ENCODE measurements at places on chromosomes 12 and 14.

DNA sequence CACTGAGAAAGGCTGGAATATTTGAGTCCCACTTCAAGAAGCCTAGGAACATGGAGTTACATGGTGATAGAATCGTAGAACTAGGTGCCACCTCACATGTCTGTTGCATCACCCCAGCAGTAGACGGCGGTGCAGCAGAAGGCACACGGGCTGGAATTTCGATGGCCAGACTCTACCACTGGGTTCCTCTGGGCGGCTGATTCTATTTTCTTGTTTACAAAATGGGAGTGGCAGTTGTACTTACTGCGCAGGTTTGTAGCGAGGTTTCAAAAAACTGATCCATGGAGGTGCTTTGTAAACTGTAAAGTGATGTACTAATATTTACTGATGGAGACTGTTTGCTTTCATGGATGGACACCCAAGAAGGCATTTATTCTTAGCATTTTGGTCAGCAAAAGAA lies 45.7 kb downstream of the WDR20 start:
- no peak for DNase-seq

- no peak for DNase-seq
Observed at GRCh38 chr12:4383304-4383865, 3.9 kb upstream of the FGF23 start.

DNA sequence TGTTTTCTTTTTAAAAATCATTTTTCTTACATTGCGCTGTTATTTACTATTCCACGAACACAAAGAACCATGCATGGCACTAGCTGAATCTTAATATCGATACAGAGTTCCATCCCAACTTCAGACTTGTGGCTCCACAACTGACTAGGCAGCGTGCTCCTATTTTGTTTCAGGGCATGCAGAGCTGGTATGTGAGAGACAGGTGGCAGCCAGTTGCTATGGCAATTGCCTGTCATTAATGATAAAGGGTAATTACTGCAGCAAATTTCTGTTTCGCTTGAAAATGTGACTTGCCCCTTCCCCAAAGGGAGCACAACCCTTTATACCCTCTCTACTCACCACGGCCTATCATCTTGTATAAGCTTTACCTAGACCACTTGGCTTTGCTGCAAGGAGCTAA lies 113.1 kb upstream of the G2E3 start:
- DNase-seq = no peak

- DNase-seq = no peak
Observed at GRCh38 chr14:105602799-105603793, 76.7 kb downstream of the TMEM121 start.

- no peak for DNase-seq
Observed at GRCh38 chr12:508795-509194, 49.1 kb downstream of the B4GALNT3 start.

- DNase-seq = no peak
Observed at GRCh38 chr12:52697058-52697582, 6.2 kb downstream of the KRT77 start.

DNA sequence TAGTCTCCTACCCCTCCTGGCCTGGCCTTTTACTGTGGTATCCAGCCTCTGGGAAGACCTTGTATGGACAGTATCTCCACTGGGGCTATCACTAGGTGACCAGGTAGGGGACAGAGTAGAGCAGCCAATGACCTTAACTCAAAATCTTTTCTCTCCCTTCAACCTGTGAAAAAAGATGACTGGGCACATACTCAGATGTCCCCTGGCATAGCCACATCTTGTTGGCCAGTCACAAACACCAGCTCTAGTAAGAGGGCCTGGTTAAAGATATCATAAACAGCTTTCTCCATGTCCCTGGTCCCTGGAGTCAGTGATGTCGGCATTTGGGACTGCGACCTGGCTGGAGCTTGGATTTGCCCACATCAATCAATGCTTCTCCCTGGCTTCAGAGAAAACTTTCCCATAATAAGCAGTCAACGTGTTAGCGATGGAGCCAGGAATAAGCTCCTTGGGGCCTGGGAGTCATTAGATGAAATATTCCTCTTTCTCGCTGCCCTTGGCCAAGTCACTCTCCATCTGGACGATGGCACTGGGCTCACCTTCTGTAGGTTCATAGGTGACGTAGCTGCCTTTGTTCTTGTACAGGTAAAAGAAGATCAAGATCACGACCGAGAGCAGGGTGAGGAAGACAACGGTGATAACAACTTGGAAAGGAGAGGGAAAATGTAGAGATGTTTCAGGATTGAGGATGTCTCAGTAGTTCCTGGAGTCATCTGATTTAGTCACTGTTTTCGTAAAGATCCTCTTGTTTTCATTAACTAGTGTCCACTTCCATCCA lies 7.0 kb downstream of the DAZAP2 start:
- no peak for DNase-seq

GRCh38 chr14:81224222-81224621 lies 3.5 kb upstream of the GTF2A1 start:
- DNase-seq = no peak

DNA sequence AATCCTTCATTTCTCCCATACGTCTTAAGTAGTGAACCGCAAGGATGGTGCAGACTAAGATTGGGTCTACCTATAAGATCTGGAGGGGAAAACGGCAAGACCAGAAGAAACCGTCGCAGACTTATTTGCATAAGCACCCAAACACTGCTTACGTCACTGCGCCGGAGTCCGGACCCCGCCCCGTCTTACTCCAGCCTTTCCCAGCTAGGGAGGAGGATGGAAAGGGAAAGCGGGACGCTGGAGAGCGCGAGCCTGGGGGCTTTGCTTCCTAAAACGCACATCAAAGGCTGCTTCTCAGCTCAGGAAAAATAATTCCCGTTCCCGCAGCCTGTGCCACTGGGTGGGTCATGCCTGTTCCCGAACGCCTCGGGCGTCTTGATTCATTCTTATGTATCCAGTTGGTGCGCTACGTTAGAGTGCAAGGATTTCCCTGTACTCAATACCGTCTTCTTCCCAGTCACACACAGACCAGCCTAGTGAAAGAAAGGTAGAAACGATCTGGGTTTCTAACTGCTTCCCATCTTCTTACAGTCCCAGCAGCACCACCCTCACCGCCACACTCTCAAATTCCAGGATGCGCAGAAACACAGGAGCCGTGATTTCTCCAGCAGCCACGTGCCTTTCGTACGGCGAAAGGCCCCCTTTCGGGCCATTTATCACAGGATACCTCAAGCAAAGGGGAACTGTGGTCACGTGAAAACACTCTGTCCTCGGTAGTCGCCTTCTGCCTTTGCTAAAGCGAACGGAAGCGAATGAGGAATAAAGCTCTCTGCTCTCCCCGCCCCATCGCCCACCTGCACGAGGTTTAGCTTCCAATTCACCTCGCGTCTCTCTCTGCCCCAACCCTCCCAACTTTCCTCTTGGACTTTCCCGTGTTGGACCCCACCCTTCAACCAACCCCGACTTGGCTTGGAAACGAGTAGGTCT lies 1.1 kb downstream of the SLC6A15 start:
- DNase-seq = no peak

DNA sequence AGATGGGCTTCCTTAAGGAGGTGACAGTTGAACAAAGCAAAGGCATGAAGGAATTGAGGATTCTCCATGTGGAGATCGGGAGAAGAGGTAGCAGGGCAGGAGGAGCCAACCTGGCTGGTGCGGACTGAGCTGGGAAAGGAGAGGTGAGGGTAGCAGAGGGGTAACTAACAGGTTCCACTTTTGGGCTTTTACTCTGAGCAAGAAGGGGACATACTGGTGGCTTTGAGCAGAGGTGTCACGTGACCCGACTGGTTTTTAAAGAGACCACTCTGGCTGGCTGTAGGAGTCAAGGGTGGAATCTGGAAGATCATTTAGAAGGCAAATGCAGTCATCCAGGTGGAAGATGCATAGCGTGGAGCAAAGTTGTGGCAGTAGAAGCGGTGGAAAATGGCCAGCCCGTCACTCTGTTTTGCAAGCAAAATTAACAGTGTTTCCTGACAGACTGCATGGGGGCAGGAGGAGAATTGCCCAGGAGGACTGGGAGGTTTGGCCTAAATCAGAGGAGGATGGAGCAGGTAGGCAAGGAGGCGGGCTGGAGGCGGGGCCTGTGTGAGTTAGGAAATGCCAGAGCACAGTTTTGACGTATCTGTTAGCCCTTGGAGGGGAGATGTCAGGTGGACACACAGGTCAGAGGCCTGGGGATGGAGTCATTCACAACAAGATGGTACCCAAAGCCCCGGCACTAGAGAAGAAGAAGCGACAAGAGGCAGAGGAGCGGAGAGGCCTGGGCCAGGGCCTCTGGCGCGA lies 156.3 kb upstream of the FKBP4 start:
- no peak for DNase-seq

DNA sequence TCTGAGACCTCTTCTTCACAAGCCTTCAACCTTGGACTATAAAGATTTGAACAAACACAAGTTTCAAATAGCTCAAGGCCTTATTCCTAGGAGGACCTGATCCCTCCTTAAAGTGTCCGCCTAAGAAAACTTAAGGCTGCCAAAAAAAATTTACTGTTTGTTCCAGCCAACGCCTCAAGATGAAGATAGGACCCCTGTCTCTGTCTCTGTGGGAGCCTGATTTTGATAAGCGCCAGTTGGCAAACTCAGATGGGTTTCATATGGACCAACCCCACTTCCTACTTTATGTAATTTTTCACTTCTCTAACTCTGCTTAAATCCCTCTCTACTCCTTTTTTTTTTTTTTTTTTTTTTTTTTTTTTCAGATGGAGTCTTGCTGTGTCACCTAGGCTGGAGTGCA lies 11.0 kb downstream of the FKBP3 start:
- no peak for DNase-seq

DNA sequence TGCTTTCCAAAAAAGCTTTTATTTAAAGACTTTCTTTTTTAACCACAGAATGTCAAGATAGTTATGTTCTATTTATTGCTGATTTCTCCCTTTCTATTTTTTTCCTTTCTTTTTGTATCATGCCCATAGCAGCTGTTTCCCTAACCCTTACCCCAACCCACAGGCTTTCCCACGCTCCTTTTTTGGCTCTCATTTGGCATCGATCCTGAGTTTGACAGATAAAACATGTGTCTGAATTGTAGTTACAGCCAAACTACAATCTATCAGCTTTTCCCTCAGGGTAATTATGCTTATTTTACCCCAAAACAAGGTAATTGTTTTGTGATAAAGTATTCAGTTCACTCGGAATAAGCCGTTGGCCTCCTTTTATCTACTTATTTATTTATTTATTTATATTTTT lies 46.7 kb downstream of the PDE3A start:
- DNase-seq = no peak

- no peak for DNase-seq
Observed at GRCh38 chr12:22275843-22276242, 58.7 kb downstream of the ST8SIA1 start.

DNA sequence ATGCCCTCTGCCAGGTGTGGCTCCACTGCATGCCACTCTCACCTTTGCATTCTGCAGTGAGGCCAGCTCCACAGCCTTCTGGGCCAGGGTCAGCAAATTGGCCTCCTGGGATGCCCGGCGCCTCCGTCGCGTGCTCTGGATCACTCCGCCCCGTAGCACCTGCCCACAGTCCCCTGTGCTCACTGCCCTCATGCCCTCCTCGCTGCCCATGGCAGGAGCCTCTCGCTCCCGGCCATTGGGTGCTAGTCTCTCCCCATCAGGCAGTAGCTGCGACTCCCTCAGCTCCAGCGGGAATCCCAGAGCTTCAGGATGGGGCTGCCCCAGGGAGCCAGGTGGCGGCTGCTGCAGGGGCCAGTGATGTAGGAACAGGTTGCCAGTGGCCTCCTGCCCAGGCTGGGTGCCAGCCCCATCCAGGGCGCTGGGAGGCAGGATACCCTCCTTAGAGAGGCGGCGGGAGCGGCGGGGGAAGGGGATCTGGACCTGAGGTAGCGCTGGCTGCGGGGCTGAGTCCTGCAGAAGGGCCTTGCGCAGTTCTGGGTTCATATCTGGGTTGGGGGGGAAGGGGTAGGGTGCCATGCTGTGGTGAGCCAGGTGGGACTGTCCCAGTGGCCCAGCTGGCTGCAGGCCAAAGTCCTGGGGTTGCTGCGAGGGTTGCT lies 24.5 kb upstream of the PNMA1 start:
- no peak for DNase-seq

DNA sequence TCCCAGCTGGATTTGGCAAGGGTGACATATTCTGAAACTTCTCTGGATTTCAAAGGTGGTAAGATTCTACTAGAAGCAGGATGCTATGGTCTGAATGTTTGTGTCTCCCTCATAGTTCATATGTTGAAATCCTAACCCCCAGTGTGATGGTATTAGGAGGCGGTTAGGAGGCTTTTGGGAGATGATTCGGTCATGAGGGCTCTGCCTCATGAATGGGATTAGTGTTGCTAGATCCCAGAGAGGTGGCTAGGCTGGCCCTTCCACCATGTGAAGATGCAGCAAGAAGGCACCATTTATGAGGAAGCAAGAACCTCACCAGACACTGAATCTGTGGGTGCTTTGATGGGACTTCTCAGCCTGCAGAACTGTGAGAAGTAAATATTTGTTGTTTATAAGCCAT lies 11.0 kb upstream of the PEX5 start:
- DNase-seq = no peak

DNA sequence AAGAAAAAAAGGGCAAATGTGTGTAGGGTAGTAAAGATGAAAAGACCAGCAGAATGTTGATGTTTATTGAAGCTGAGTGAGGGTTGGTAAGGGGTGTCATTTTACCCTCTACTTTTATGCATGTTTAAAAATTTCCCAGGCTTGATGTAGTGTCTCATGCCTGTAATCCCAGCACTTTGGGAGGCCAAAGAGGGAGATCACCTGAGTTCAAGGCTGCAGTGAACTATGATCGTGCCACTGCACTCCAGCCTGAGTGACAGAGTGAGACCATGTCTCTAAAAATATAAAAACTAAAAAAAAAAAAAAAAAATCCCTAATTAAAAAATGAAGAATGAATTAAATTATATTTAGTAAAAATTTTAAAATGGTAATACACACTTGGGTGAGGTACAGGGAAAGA lies 8.5 kb downstream of the SEL1L start:
- DNase-seq = no peak

DNA sequence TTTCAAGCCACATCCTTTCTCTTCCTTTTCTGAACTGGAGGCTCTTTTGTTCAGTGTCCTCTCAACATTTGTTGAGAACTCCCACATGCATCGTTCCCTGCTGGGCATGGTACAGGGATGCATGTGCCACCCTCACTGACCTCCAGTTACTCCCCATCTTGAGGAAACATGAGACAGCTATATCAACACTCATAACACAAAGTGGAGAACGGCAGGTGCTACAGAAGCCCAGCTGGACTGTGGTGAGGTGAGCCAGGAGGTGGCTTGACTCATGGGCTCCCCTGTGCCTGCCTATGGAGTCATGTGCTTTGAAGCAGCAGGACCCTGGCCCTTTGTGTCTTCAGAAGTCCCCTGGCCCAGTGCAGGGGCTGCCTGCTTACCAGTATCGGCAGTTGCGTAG lies 9.7 kb downstream of the MYH6 start:
- DNase-seq = no peak

DNA sequence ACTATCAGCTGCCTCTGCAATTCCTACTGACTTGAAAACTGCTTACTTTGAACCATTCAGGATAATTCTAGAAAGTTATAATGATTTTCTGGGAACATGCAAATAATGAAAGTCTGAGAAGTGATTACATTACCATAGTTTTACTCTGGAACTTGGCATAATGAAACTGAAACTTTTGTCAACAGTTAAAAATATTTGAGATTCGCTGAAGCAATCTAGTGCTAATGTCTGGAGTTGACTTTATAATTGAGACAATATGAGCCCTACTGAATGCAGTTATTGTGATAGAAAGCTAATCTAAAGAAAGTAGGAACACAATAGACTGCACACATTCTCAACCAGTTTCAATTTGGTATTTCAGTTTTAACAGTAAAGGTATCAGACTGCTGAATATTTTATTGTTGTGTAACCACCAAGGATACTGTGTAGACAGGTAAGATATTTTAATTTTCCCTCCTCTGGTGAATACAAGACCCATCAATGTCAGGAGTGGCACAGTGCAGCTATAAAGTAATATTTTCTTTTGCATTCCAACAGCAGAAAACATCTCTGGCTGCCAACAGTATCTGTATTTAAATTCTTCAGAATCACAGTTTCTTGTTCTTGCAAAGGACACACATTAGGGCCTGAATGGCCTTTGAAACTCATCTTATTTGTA lies 483.5 kb downstream of the ATP23 start:
- DNase-seq = no peak

All from activated naive CD8-positive, alpha-beta T cell treated with anti-CD3 and anti-CD28 coated beads, Interleukin-2, amount 50 U/mL, for 24 hours (primary cell).